ENCODE measurements at places on chromosomes 4 and X.
A peak's percentile ranks its signal among the peaks of the same experiment; 100 is the strongest.

- DNase-seq: no peak
These were observed 38.7 kb upstream of the GATB start for GRCh38 chr4:151799417-151800012.

GRCh38 chrX:49139713-49140112 lies 16.2 kb upstream of the GPKOW start:
- no peak for DNase-seq

GRCh38 chr4:53716471-53717063 lies 125.3 kb upstream of the LNX1 start:
- DNase-seq: no peak

- no peak for DNase-seq
These were observed 204.9 kb downstream of the GBA3 start for GRCh38 chr4:22897520-22898108.

GRCh38 chr4:75777589-75777988 lies 53.2 kb downstream of the USO1 start:
- no peak for DNase-seq

GRCh38 chr4:184232202-184232601 lies 14.5 kb upstream of the ENPP6 start:
- DNase-seq: no peak

DNA sequence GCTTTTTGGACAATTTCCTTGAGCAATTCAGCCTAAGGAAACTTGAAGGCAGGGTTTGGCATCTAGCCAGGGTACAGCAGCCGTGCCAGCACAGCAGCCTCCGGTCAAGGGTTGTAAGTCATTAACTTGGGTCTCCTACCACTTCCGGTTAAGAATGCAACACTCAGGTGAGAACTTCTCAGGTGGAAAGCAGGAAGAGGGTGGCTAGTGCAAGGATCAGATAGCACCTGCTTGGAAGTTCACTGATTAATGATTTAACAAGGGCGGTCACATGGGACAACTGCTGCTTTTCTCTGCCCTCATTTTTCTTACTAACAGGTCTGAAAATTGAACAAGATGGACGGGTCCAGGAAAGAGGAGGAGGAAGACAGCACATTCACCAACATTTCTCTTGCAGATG lies 30.1 kb upstream of the SCOC start:
- DNase-seq: no peak

GRCh38 chrX:45766981-45767501 lies 566.4 kb upstream of the DIPK2B start:
- no peak for DNase-seq

DNA sequence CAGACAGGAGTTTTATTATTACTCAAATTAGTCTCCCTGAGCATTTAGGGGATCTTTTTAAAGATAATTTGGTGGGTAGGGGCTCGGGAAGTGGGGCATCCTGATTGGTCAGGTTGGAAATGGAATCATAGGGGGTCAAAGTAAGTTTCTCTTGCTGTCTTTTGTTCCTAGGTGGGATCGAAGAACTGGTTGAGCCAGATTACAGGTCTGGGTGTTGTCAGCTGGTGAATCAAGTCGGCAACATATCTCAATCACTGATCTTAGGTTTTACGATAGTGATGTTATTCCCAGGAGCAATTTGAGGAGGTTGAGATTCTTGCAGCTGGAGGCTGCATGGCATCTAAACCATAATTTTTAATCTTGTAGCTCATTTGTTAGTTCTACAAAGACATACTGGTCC lies 629.5 kb upstream of the AMOT start:
- no peak for DNase-seq

DNA sequence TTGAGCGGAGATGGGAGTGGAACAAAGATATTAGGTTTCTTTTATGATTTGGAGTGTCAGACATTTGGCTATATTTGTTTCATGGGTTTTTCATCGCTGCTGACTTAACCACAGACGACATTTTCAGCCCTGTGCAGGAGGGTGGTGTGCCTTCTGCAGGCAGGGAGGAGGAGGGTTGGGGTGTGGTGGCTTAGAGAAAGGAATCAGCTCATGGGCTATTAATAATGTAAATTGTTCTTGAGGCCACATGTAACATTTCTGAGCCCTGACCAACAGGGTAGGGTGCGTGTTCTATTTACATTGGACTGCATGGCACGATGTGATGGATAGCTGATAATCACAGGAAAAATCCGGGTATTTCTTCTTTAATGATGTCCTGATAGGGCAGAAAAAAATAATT lies 67.6 kb downstream of the POLA1 start:
- DNase-seq: no peak

DNA sequence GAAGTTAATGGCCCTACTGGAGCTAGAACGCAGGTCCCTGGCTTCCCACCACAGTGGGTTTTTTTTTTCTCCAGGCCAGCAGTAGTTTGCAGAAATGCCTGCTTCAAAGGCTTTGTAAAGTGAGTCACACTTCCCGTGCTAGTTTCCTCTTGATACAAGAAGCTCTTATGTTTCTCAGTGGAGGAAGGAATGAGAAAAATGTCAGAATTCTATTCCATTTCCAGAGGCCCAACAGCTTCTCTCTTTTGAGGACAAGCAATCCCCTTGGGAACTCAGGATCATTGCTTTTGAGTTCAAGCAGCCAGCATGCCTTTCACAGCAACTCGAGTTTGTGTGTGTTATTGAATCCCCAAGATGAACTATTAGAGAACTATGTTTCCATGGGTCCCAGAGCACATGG lies 134.3 kb downstream of the GUCY2F start:
- no peak for DNase-seq

GRCh38 chr4:125483278-125483677 lies 168.5 kb downstream of the FAT4 start:
- no peak for DNase-seq

DNA sequence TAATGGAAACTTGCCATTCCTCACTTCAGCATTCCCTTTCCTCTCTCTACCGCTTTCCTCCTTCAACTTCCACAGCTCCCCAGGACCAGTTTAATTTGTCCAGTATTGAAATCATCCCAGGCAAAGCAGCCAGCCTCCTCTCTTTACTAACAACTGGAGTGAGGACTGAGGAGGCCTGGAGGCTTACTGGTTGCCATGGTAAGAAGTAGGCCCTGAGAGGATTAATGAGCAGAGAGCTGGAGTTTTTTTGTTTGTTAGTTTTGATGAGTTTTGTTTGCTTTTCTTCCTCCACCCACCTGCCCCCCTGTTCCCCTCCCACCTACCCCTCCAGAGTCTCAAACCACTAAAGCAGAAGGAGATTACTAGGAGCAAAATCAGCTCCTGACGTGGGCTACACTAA lies 29.5 kb upstream of the PLP1 start:
- DNase-seq: no peak

GRCh38 chrX:72128183-72128834 lies 3.4 kb downstream of the RTL5 start:
- no peak for DNase-seq

- no peak for DNase-seq
These were observed 57.4 kb downstream of the CCSER1 start for GRCh38 chr4:90184560-90184959.

DNA sequence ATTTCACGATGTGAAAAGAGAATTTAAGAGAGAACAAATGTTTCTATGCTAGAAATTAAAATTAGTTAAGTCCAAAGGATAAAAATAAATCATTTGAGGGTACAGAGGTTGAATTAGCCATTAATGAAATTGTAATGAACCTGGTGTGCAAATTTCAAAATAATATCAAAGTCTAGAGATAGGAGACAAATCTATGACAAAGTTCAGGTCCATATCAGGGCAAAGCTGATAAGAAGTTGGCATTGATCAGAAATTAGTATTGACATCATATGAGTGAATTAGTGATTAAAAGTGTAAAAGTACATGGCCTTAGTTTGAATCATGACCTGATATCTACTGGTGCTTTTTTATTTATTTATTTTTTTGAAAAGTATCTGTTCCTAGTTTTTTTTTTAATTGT lies 33.8 kb upstream of the UGT2A3 start:
- no peak for DNase-seq

- peak; percentile 6 for DNase-seq
These were observed 445 bp downstream of the AP1S2 start for GRCh38 chrX:15854080-15854655.

DNA sequence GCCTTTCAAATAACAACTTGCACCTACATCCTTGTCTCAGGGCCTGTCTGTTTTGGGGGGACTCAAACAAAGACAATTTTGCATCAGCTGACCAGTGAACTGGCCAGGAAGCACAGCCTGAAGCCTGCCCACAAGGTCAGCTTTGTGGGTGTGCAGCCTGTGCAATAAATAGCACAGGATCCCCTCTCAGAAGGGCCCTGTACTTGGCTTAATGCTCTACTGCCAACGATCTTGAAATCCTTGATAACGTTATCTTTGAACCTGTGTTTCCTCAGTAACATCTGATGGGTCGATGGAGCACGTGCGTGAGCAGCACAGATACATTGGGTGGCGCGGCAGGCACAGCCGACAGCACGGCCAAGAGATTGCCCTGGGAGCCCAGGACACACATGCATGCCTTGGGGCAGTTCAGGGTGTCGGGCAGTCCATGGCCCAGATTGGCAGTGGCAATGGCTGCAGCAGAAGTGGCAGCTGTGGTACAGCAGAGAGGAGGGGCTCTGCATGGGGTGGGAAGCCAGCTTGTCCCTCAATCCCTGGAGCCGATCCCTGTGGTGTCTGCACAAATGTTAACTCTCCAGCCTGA lies 58.8 kb upstream of the ATP6AP2 start:
- no peak for DNase-seq

GRCh38 chr4:152500800-152501434 lies 35.0 kb downstream of the FBXW7 start:
- DNase-seq: peak; percentile 7

- no peak for DNase-seq
These were observed 183.8 kb upstream of the NUDT10 start for GRCh38 chrX:51148848-51149247.

DNA sequence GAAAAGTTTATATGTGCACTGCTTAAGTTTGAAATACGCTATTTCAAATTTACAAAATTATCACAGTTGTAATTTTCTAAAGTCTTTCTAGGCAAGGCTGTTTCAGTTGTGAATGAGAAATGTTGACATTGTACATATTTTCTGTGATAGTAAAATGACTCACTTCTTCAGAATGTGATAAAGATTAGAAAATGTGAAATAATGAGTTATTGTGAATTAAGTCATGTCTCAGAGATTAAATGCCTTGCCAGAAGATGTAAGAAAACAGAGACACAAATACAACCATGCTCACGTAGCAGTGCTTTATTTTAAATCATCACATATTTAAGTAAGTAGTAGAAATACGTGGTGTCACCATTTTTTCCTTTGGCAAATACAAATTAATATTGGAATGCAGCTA lies 768 bp downstream of the CLCN4 start:
- DNase-seq: no peak

GRCh38 chrX:115236560-115236959 lies 2.7 kb upstream of the LRCH2 start:
- no peak for DNase-seq

GRCh38 chrX:147981038-147981752 lies at the start of gene FMR1NB:
TSS of gene FMR1NB (plus strand) at chrX:147981337. CDS start at chrX:147981403, 66 bp downstream.
- no peak for DNase-seq

- DNase-seq: no peak
These were observed 24.7 kb downstream of the SEC24D start for GRCh38 chr4:118810991-118811764.

DNA sequence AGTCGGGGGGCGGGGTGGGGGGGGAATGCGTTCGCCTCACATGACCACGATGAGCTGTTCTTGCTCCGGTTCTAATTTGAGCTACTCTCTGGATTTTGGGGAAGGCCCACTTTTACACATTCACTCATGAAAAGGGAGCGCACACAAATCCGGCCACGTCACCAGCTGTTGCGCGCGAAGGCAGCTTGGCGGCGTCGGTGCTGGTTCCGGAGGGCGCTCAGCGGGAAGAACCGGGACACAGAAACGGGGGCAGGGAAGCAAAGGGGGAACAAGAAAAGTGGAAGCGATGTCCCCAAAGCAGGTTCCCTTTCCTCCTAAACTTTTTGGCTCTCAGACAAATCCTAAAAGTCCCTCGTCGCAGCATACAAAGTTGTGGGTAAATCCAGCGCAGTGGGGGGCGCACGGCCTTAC lies 605 bp downstream of the ANXA5 start:
- DNase-seq: peak; percentile 10

GRCh38 chr4:53593765-53594164 lies 2.5 kb upstream of the LNX1 start:
- DNase-seq: no peak

GRCh38 chr4:98446499-98447375 lies 185.6 kb downstream of the RAP1GDS1 start:
- DNase-seq: peak; percentile 3

DNA sequence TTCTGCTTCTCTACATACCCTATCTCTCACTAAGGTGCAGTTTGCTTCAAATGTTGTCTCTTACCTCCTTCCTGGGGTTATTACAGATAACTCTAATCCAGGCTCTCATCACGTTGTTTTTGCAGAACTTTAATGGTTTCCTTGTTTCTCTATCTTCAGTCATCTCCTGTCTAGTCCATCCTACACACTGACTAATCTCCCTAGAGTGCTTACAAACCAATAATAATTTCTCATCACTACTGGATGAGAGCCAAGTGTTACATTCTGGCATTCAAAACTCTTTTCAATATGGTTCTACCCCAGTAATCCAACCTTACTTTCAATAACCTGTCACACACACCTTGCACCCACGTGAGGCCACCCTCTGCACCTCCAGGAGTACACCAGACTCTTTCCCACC lies 86.1 kb downstream of the SYNPO2 start:
- DNase-seq: no peak

DNA sequence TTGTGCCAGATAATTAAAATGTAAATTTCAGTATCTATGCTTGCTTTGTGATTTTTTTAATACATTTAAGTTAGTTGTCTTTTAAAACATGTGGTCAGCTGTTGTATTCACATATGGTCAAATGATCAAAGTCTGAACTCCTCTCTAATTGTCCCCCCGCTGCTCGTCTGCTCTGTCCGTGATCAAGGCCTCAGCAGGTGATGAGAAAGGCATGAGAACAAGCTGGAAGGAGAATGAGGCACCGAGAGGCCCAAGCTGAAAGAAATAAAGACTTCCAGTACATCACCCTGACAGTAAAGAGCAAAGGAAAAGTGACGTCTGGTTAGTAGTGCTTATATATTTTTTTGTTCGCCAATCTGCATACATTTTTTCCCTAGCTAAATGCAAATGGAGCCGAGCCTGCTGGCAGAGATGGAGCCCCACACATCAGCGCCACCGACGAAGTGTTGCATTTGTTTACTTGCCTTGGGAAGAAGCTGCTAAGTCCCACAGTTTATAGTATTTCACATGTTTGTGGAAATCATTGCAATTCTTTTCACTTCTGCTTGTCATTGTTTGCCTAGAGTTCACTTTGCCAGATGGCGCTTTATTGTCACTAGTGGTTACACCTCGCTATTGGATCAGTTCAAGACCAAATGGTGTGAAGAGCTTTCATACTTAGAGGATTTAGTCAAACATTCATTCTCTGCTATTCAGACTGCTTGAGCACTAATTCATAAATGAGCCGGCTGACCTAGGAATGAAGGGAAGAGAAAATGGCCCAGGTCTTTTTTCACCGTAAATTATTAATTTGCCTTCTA lies 181.5 kb downstream of the ZIC3 start:
- no peak for DNase-seq

- no peak for DNase-seq
These were observed 73.5 kb upstream of the FHDC1 start for GRCh38 chr4:152862608-152863007.

DNA sequence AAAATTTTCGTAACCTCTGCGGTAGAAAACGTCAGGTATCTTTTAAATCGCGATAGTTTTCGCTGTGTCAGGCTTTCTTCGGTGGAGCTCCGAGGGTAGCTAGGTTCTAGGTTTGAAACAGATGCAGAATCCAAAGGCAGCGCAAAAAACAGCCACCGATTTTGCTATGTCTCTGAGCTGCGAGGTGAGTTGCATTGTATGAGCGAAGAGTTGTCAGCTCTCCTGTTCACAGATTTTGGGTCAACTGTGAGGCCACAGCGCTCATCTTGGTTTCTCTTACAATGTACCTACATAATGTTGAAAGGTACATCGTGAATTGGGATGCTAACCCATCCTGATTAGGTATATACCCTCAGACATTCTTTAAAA lies 486 bp downstream of the CLCN3 start:
- peak; percentile 3 for DNase-seq

All from activated naive CD4-positive, alpha-beta T cell (primary cell).